Activated CD4-positive, CD25-positive, alpha-beta regulatory T cell (primary cell): ENCODE measurements at places on chromosomes 4 and X.

GRCh38 chrX:114626323-114626722 lies 42.4 kb downstream of the HTR2C start:
- no peak for DNase-seq

DNA sequence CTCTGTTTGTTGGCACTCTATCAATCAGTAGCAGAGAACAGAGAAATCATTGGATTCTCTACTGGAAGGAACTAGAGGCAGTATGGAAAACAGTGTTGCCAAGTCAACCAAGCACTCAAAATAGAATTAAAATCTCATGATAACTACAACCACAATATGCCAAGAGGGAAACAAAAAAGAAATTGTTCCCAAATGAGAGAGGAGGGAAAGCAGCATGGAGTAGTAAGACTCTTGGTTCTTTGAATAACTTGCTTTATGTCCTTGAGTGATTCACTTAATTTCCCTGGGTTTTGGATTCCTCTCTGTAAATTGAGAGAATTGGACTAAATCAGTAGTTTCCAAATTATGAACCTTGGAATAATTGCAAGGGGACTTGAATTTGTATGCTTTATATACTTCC lies 285.5 kb upstream of the ANKRD50 start:
- no peak for DNase-seq

- DNase-seq: no peak
Measured at GRCh38 chr4:138749303-138749702, 266.3 kb upstream of the NOCT start.

DNA sequence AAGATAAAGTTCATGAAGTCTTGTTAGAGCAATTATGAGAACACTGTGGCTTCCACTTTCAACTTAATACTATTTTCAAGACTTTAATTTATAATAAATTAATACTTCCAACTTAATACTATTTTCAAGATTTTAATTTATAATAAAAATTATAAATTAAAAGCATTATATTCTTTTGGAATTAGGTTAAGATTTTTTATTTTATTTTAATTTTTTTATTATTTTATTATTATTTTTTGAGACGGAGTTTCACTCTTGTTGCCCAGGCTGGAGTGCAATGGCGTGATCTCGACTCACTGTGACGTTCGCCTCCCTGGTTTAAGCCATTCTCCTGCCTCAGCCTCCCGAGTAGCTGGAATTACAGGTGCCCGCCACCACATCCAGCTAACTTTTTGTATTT lies 126.0 kb upstream of the GUCY1A1 start:
- no peak for DNase-seq

- DNase-seq: no peak
Measured at GRCh38 chrX:47244676-47245075, 11.9 kb downstream of the USP11 start.

GRCh38 chr4:120839334-120839973 lies 83.1 kb downstream of the PRDM5 start:
- no peak for DNase-seq

- no peak for DNase-seq
Measured at GRCh38 chr4:37780444-37781130, 45.9 kb upstream of the PGM2 start.

DNA sequence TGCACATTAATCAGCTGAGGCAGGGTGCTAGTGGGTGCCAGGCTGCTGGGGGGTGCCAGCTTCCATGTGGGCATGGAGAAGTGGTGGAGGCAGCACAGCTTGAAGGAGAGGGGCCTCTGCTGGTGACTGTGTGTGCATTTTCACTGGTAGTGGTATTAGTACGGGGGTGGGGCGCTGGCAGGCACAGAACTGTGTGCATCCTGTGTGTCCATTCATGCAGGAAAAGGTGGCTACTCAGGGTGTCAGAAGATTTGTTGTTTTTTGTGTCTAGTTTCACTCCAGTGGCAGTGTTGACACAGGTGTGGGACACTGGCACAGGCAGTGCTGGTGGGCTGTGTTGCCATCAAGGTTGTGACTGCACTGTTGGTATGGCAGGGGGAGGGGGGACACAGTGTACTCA lies 1303.6 kb downstream of the FAM133A start:
- DNase-seq: no peak

DNA sequence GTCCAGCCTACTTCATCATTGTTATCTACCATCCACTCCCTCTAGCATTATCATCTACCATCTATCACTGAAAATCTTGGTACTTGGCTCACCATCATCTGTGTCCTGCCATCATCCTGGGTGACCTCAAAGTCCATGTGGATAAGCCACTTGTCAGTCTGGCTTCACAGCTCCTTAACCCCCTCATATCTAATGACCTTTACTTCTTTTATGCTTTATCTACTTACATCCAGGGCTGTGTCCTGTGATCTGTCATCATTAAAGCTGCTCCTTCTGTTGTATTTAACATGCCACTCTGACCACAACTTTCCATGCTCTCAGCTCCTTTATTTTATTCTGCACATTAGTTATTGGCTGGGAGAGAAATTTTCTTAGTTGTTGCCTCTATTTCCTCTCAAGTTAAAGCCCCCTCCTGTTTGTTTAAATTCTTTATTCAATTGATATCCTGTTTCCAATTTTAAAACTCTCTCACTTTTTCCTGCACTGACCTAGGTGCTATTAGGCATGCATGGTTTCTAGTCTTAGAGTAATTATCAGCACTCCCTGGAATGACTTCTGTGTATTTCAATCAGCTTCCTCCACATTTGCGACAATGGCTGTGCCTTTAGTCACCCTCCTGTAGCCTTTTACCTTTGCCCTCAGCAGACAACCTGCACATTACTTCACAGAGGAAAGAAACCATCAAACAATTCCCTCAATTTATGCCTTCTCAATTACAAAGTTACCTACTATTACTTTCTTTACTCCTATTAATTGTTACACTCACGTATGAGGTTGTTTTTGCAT lies 8.1 kb upstream of the FABP2 start:
- DNase-seq: no peak

- DNase-seq: no peak
Measured at GRCh38 chr4:75490155-75490554, 24.0 kb downstream of the RCHY1 start.
